ENCODE measurements at places on chromosomes 16 and 17.
A peak's percentile ranks its signal among the peaks of the same experiment; 100 is the strongest.

GRCh38 chr16:5653041-5653440 lies 555.4 kb upstream of the EEF2KMT start:
- H3K27ac ChIP-seq: no peak overlapping the region
- no peaks in the 10 kb centered on the region for H3K36me3 ChIP-seq
- no peaks in the 10 kb centered on the region for H3K27me3 ChIP-seq
- DNase-seq: no peak

- H3K36me3 ChIP-seq: no peaks in the 10 kb centered on the region
- no peak overlapping the region for H3K4me3 ChIP-seq
- no peaks in the 10 kb centered on the region for H3K27me3 ChIP-seq
- DNase-seq: no peak
Observed at GRCh38 chr16:64304396-64304795, 817.5 kb downstream of the CDH11 start.

DNA sequence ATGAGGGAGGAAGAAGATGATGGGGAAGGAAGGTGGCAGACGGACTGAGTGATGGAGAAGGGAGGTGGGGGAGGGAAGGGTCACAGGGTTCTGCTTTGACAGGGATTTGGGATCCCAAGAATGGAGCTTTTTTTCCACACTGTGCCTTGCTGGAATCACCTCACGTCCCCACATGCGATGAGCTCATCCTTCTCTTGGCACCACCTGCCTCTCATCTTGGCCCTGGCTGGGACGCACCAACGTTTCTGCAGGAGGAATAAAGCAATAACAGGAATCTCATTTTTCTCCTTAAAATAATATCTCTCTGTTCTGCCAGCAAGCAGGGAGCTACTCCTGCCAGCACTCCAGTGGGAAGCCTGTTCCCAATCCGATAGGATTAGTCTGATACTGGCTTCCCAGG lies 47.8 kb downstream of the MEOX1 start:
- no peaks in the 10 kb centered on the region for H3K36me3 ChIP-seq
- no peak overlapping the region for H3K27ac ChIP-seq
- no peaks in the 10 kb centered on the region for H3K27me3 ChIP-seq
- H3K4me1 ChIP-seq: no peaks in the 10 kb centered on the region

GRCh38 chr17:34675605-34676004 lies 96.2 kb downstream of the TMEM132E start:
- no peak overlapping the region for H3K27ac ChIP-seq
- H3K4me3 ChIP-seq: no peak overlapping the region
- H3K36me3 ChIP-seq: no peaks in the 10 kb centered on the region
- H3K4me1 ChIP-seq: no peaks in the 10 kb centered on the region
- DNase-seq: no peak

DNA sequence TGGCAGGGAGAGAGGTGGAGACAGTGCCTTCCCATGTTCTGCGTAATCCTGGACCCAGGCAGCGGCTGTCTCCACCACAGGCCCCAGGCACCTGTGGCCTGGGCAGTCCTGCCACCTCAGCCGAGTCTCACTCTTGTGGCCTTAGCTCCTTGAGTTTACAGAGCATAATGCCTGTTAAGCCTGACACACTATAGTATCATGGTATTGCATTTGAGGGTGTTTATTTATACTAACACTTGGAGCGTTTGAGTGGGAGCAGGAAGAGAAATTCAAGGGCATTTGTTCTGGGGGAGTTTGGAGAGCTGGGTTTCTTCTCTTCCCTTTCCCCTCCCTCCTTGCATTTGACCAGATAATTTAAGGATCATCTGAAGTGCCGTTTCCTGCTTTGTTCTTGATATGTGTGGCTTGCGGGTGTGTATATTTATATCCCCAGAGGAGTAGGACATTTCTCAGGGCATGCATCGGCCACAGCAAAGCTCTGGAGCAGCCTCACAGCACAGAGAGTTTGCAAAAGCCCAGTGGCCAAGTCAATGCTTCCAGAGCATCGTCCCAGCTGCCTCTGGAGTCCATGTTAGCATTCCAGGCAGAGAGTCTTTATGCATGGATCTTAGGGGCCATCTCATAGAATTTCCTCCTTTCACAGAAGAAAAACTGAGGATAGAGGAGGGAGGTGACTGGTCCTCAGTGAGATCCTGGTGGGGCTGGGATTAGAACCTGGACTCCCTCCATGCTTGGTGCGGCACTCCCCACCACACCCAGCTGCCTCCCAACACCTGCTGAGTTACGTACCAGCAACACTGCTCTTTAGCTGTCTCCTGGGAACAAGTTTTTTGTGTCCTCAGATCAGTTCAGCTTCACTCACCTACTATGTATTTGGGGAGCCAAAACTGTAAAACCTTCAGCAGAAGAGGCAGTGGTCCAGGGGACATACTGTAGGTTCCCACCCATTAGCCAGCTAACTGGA lies 222.8 kb downstream of the CCDC182 start:
- peaks cover 9% of the 10 kb centered on the region for H3K4me1 ChIP-seq
- no peak for DNase-seq
- H3K27me3 ChIP-seq: no peaks in the 10 kb centered on the region
- no peak overlapping the region for H3K4me3 ChIP-seq
- no peak overlapping the region for H3K27ac ChIP-seq
- H3K36me3 ChIP-seq: no peaks in the 10 kb centered on the region

DNA sequence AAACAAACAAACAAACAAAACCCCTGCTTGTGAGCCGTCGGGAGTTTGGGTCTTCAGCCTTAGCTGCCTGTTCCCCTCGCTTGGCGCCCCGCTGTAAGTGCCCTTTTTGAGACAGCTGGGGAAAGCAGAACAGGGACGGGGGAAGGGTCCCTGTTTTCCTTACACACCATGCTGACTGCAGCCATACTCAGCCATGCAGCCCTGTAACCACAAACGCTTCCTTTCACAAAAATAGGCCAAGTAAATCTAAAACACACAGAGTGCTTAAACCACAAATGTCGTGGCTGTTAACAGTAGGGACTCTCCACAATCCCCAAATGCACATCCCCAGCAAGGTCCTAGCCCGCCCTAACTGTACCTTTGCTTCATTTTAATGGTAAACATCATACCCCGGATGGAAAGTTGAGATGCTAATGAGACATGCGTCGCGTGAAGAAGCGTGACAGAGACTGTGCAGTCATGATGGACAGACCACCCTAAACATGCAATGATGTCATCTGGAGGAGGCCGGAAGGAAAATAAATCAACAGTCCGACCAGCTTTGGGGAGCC lies 129.9 kb downstream of the MGAT5B start:
- H3K27me3 ChIP-seq: peaks cover 8% of the 10 kb centered on the region
- no peak overlapping the region for H3K4me3 ChIP-seq
- H3K36me3 ChIP-seq: no peaks in the 10 kb centered on the region

GRCh38 chr17:81444610-81445339 lies 49.5 kb downstream of the BAHCC1 start:
- H3K4me3 ChIP-seq: no peak overlapping the region
- DNase-seq: no peak
- no peaks in the 10 kb centered on the region for H3K36me3 ChIP-seq
- no peak overlapping the region for H3K27ac ChIP-seq

- H3K4me3 ChIP-seq: no peak overlapping the region
- no peaks in the 10 kb centered on the region for H3K4me1 ChIP-seq
- peak; percentile 76 for DNase-seq
- peaks cover 10% of the 10 kb centered on the region for H3K36me3 ChIP-seq
- H3K27ac ChIP-seq: no peak overlapping the region
Observed at GRCh38 chr16:17194190-17194780, 276.5 kb downstream of the XYLT1 start.

DNA sequence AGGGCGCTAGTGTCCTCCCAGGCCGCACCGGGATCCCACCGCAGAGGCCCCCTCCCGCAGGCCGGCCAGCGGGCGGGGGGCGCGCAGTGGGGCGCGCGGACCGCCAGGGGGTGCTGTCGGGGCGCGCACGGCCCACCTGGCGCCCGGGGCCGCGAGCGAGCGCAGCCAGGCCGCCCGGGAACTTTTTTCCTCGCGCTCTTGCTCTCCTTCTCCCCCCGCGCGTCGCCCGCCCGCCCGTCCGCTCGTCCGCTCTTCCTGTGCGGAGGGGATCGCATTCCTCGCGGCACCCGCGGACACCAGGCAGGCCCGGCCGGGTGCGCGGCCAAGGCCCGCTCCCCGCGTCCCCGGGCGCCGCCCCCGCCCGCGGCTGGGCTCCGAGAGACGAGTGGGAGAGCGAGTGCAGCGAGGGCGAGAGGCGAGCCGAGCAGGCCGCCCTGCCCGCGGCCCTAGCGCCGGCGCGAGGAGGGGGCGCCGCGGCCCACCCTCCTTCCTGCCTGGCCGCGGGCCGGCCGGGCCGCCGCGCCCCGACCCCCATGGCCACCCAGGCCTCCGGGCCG lies at the start of gene RAI1:
Gene RAI1, plus strand, starts transcription at position 272 of the 557 bp plus-strand sequence. CDS start 111,491 bp downstream, outside the sequence.
- H3K36me3 ChIP-seq: no peaks in the 10 kb centered on the region
- H3K4me1 ChIP-seq: peaks cover 29% of the 10 kb centered on the region
- H3K4me3 ChIP-seq: peak within 1 kb of the TSS; percentile 70
- peak; percentile 91 for DNase-seq
- no peaks in the 10 kb centered on the region for H3K27me3 ChIP-seq
- peak within 1 kb of the TSS; percentile 91 for H3K27ac ChIP-seq

GRCh38 chr16:79170555-79171246 lies 429.8 kb downstream of the MAF start:
- H3K4me3 ChIP-seq: no peak overlapping the region
- no peak overlapping the region for H3K27ac ChIP-seq
- DNase-seq: no peak
- peaks cover 8% of the 10 kb centered on the region for H3K4me1 ChIP-seq
- H3K27me3 ChIP-seq: no peaks in the 10 kb centered on the region
- H3K36me3 ChIP-seq: no peaks in the 10 kb centered on the region

DNA sequence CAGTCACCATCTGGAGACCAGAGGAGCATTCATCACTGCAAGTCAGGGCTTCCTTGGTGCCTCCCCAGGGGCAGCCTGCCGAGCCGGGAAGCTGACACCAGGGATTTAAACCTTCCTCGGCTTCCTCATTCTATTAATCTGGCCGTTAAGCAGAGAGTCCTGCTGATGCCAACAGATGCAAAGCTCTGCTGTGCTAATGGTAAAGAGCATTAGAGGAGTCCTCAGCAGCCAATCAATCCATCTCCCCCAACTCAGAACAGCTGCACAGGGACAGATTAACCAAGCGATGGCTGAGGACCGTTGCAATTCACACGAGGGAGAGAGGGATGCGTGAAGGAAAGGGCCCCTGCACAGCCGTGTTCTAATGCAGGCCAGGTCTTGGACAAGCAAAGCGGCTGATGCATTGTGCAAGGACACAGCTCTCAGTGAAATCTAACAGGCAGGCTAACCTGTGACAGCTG lies 116.6 kb downstream of the XYLT1 start:
- H3K36me3 ChIP-seq: no peaks in the 10 kb centered on the region
- no peak for DNase-seq
- H3K4me3 ChIP-seq: no peak overlapping the region
- H3K4me1 ChIP-seq: peaks cover 39% of the 10 kb centered on the region

DNA sequence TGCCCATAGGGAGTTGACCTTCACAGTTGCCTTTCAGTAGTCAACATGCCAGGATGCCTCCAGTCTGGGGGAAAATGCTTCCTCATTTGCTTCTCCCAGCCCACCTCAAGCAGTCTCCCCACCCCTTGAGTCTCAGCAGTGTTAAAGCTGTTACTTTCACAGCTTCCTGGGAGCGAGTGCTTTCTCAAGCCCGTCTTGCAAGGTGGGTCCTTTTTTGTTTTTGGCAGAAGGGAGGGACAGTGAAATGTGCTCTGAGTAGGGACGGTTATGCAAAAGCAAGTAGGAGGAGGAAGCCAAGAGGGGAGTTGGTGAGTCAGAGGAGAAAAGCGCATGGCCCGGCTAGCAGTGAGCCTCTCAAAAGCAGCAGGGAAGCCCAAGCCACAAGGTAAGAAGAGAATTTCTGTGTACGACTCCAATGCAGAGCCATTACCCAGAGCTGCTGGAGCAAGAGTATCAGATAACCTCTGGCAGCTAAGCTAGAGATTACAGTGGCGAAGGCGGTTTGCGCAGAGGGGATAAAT lies at the start of gene CHST4:
Gene CHST4, plus strand, starts transcription at position 316 of the 521 bp plus-strand sequence. CDS start 10,252 bp downstream, outside the sequence.
- no peaks in the 10 kb centered on the region for H3K27me3 ChIP-seq
- no peaks in the 10 kb centered on the region for H3K36me3 ChIP-seq
- H3K4me3 ChIP-seq: no peak within 1 kb of the TSS
- no peak within 1 kb of the TSS for H3K27ac ChIP-seq
- H3K4me1 ChIP-seq: no peaks in the 10 kb centered on the region

- DNase-seq: no peak
- no peaks in the 10 kb centered on the region for H3K27me3 ChIP-seq
- no peak overlapping the region for H3K27ac ChIP-seq
- no peak overlapping the region for H3K4me3 ChIP-seq
- H3K36me3 ChIP-seq: no peaks in the 10 kb centered on the region
- H3K4me1 ChIP-seq: peaks cover 2% of the 10 kb centered on the region
Observed at GRCh38 chr17:66446419-66446818, 144.0 kb downstream of the PRKCA start.

DNA sequence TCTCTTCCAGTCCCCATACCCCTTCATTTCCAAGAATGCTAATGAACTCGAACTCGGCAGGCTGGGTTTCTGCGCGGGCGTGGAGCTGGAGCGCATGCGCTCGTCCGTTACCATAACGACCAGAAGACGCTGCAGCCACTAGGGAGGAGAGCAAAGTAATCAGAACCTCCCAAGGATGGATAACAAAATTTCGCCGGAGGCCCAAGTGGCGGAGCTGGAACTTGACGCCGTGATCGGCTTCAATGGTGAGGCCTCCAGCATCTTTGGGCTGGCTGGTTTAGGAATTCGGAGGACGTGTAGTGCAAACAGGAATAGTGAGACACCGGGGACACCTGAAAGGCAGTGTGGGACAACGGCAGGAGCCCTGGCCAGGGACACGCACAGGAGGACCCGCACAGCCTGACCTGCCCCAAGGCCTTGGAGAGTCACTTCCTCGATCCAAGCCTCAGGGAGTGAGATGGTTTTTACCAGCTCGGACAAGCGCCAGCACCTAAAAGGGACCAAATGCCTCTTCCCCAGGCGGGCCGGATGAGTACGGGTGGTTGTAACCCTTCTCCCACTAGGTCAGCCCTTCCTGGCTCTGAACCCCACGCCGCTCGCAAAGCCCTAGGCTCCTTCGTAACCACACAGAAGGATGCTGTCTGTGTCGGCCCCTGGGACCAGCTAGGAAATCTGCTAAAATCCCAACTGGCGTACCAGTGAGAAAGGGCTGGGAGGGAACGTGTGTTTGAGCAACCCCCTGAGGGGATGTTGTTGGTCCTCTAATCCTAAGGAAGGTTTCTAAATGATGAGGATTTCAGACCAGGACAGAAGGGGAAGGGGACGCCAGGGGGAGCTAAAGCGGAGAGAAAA lies at the start of gene CFAP52:
Gene CFAP52, plus strand, starts transcription at position 122 of the 852 bp plus-strand sequence. Its CDS starts 54 bp downstream, at position 176.
- H3K4me1 ChIP-seq: peaks cover 28% of the 10 kb centered on the region
- peak; percentile 86 for DNase-seq
- peak within 1 kb of the TSS; percentile 2 for H3K27ac ChIP-seq
- peak within 1 kb of the TSS; percentile 90 for H3K4me3 ChIP-seq

DNA sequence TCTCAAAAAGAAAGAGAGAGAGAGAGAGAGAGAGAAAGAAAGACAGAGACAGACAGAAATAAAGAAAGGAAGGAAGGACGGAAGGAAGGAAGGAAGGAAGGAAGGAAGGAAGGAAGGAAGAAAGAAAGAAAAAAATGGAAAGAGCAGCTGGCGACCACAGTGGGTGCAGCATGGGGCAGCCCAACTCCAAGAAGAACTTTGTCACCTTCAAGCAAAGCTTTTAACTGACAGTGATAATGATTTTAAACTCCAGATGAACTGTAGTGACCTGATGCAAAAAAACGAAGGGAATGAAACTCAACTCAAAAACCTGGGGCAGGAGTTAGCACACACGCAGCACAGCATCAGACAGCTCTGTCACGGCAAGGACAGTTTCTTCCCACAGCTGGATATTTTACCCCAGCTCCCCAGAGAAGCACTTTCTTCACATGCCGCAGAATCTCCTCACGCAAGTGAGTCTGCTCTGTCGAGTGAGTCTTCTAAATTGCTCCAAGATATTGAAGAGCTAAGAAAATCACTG lies 5.0 kb upstream of the ARHGAP17 start:
- no peaks in the 10 kb centered on the region for H3K36me3 ChIP-seq
- no peak for DNase-seq
- no peak overlapping the region for H3K27ac ChIP-seq
- no peaks in the 10 kb centered on the region for H3K27me3 ChIP-seq

- peaks cover 16% of the 10 kb centered on the region for H3K27me3 ChIP-seq
- DNase-seq: no peak
- H3K4me3 ChIP-seq: no peak overlapping the region
Observed at GRCh38 chr17:76865174-76865573, 3.0 kb upstream of the MGAT5B start.

All from upper lobe of right lung (tissue), 1 donor.